Right atrium auricular region (tissue), 2 donors: ENCODE measurements at places on chromosomes 2 and 18. TPM values are rescaled to one million over a fixed set of nuclear protein-coding genes. Genes with fewer than 3 reads are reported as not detected.

The CHRNA1 gene
- total RNA-seq, result not detected

GRCh38 chr2:129354631-129355030 is 624.8 kb upstream of the RAB6C start:
- no peak for DNase-seq

DNA sequence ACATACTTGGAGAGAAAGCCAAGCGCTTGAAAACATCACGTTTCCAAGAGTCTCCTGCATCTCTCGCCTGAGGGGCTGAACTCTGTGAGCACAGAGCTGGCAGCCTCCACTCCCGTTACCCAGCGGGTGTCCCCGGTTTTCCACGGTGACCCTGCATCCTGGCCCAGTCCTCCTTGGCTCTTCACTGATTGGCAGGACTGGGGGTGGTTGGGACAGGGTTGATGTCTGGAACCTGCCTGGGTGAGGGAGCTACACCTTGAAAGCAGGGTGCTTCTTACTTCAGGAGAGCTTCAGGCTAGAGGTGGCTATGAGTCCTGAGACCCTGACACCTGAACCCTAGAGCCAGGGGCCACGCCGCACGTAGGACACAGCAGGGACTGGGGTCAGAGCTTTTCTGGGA is 234.1 kb downstream of the DYSF start:
- DNase-seq, result no peak

- DNase-seq, result no peak
These were observed 94.2 kb upstream of the LHCGR start for GRCh38 chr2:48849770-48850169.

DNA sequence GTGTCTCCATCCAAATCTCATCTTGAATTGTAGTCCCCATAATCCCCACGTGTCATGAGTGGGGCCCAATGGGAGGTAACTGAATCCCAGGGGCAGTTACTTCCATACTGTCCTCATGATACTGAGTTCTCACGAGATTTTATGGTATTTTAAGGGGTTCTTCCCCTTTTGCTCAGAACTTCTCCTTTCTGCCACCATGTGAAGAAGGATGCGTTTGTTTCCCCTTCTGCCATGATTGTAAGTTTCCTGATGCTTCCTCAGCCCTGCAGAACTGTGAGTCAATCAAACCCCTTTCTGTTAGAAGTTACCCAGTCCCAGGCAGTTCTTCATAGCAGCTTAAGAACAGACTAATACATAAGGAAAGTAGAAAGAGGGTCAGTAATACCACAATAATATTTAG is 480.4 kb downstream of the KCNJ3 start:
- no peak for DNase-seq

DNA sequence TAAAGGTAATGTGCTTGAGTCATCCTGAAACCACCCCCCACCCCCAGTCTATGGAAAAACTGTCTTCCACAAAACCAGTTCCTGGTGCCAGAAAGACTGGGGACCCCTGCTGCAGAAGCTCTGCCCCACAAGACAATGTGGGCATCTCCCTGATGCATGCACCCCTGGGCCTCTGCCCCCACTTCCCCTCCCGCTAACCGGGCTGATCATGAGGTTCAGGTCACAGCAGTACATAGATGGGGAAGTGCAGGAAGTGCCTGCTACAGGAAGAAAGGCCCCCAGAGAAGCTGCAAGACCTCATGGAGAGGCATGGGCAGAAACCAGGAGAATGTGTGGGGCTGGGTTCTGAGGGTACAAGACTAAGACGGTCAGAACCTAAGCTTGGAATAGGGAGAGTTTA is 243.4 kb upstream of the ID2 start:
- peak; percentile 52 for DNase-seq

DNA sequence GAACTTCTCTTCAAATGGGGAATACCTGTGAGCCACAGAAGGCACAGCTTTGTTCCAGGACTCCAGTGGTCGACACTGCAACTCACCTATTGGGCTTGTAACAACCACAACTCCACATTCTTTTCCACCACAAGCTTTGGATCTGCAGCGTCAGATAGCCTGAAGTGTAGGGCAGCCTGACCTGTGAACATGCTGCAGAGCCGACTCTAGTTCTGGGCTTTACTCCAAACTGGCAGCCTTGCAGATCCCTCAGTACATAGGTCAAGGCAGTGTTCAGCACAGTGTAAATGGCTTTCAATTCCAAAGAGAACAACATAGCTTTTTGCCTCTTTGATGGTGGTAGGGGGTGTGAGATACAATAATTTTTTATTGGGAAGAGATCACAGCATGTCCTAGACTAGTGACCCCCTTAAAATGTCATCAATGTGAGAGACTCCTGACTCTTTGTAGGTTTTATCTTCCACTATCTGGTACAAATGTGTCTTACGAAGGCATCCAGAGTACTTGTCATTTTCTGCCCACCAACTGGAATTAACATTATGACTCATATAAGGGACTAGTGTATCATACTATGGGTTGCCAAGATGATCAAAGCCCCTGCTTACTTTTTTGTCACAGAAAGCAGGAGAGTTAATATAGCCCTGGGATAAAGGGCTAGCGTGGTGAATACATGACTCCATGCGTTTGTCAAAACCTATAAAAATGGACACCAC is 149.8 kb downstream of the COPS8 start:
- DNase-seq, result no peak

DNA sequence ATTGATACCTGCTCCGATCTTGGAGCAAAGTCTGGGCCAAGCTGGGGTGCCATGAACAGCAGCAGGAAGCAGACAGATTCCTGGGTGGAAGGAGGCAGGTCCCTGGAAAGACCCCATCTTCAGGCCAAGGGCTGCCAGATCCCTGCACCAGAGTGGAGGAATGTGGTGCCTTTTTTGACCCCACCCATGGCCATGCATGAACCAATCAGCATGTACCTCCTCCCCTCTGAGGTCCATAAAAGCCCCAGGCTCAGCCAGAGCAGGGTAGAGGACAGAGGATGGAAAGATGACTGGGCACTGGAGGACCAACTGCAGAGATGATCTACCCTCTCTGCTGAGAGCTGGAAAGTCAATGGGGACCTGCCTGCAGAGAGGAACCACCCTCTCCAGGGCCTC is 34.4 kb upstream of the ID2 start:
- no peak for DNase-seq

DNA sequence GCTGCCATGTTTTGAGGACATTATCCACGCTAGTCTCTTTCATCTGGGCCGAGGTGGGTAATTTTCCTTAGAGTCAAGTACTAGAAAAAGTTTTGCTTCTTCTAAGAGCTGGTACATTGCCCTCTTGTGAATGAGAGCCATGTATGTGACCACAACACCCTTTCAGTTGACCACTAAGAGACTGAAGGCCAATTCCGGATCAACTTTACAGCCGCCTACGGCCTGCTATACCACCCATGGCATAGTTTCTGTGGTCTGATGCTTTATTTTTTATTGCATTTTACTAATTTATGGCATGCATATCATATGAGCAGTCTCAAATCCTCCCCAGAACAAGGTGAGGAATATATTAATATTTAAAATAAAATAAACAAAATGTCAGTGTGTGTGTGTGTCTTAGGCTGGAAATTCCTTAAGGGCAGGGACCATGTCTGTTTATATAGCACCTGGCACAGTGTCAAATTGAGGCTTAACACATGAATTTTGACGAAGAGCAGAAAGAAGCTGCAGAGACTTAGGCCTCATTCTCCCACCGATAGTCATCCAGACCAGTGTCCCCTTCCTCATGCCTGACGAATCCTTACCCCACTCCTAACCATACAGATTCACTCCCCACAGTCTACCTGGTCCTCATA is 35.4 kb downstream of the PSD4 start:
- DNase-seq, result no peak

DNA sequence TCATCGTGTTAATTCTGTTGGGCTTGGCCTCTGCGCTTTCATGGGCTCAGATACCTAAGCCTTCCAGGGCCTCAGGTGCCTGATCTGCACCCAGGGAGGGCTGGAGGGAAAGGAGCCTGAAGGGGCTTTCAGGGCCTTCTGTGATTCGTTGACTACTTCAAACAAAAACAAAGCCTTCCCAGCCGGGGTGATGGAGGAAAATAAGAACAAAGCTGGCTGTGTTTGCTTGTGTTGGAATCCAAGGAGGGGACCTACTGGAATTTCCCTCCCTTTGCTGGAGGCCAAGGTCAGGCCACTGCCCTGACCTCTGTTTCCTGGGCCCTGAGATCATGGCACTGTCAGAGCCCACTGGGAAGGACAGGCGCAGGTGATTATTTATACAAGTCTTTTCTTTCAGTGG is 135.3 kb downstream of the KLHL29 start:
- DNase-seq, result no peak

The COBLL1 gene
- 21.1 TPM for total RNA-seq

GRCh38 chr2:33457556-33458247 is 18.7 kb upstream of the RASGRP3 start:
- no peak for DNase-seq

GRCh38 chr2:74567881-74568280 is 13.4 kb downstream of the DOK1 start:
- no peak for DNase-seq

The FEV gene
- total RNA-seq, result not detected

- DNase-seq, result no peak
These were observed 18.0 kb upstream of the PDE1A start for GRCh38 chr2:182444806-182445205.

DNA sequence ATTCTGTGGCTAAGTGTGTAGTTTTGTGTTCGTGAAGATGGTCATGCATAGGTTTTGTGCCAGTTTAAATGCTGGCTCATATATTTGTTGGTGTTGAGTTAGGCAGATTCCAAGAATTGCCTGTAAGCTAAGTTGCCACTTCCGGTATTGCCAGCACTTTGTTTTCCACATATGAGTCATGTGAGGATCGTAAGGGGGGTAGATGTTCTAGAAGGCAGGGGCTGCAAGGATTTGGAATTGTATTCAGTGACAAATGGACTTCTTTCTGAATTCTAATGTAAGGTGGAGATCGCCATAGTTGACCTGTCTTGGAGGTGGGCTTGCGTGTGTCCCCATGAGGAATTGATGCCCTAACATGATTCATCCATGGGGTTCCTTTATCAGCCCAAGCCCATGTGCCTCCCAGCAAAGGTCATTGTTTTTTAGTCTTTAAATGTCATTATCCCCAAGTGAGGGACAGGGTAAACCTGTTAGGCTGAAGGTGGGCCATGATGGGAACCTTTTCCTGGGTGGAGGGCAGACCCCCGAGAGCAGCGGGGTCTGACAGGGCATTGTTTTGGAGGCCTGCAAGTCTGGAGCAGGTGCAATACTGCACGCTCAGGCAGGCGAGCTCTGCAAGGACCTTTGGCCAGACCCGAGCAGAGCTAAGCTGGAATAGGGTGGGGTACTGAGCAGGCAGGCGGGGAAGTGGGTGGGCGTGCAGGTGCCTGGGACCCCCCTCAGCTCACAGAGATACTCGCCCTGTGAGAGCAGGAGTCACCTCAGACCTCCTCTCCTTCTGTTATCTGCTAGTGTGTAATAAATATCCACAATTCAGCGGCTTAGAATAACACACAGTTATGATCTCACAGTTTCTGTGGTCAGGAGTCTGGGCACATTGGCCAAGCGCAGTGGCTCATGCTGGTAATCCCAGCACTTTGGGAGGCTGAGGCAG is 77.4 kb downstream of the LRRFIP1 start:
- no peak for DNase-seq

DNA sequence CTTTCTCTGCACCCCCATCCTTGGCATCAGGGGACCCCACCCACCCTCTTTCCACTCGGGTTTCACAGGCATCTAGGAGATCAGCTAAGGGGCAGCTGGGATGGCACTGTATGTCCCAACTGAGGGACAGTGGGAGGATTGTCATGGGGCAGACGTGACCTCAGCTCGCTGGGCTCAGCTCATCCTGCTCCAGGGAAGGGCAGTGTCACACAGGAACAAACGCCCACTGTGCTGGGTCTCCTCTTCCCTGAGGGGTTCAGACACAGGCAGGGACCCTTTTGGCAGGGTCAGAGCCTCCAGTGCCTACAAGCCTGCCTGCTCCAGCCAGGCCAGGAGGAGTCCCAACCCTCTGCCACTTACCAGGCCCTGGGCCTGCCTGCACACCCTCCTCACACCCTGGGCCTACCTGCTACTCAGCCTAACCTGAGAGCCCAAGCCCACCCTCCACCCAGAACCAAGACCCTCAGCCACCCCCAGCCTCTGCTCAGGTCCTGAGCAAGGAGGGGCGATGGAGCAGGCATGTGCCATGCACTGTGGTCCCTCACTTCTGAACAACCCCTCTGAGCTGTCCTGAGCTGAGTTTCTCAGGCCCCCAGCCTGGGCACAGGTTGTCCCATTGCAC is 68.2 kb downstream of the HS1BP3 start:
- DNase-seq, result no peak

DNA sequence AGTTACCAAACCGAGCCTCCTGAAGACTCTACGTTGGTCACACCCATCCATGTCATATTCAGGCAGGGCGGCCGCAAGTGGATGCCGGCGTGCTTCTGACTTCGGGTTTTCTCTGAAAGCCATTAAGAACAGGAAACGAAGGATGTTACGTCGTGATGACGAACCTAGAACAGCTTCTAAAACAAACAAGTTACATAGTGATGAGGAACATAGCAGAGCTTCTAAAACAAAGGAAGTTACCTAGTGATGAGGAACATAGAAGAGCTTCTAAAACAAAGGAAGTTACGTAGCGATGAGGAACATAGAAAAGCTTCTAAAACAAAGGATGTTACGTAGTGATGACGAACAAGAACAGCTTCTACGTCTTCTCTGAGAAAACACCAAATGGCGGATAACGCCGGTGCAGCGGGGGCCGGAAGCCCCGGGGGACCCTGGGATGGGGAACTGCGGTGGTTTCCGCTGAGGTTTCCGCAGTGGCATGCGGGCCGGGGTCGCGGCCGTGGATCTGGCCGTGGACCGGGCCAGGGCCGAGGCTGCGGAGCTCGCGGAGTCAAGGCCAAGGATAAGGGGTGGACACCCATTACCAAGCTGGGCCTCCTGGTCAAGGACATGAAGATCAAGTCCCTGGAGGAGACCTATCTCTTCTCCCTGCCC is 141.1 kb downstream of the SOCS6 start:
- DNase-seq, result no peak

DNA sequence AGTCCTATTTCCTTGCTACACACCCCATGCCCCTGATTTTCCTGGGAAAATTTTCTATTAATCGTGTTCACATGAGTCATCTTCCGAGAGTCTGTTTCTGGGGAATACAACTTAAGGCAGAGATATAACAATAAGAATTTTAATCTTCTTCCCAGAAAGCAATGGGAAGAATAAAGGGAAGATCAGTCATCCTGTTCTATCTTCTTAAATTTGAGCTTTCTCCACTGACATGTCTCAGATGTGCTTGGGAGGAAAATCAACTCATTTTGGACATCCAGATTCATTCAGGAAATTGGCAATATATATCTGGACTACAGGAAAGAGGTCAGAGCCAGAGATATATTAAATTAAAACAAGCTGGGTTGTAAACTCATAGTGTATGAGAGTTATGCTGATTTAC is 62.3 kb upstream of the SPAG16 start:
- no peak for DNase-seq

GRCh38 chr2:44844651-44845270 is 96.7 kb upstream of the SIX3 start:
- DNase-seq, result peak; percentile 26
